ENCODE measurements at places on chromosomes 7 and 10.

- H3K36me3 ChIP-seq, result no peaks in the 10 kb centered on the region
- no peaks in the 10 kb centered on the region for H3K27me3 ChIP-seq
- no peak for DNase-seq
- H3K4me3 ChIP-seq, result no peak overlapping the region
Observed at GRCh38 chr10:132677096-132677472, 108.9 kb downstream of the NKX6-2 start.

DNA sequence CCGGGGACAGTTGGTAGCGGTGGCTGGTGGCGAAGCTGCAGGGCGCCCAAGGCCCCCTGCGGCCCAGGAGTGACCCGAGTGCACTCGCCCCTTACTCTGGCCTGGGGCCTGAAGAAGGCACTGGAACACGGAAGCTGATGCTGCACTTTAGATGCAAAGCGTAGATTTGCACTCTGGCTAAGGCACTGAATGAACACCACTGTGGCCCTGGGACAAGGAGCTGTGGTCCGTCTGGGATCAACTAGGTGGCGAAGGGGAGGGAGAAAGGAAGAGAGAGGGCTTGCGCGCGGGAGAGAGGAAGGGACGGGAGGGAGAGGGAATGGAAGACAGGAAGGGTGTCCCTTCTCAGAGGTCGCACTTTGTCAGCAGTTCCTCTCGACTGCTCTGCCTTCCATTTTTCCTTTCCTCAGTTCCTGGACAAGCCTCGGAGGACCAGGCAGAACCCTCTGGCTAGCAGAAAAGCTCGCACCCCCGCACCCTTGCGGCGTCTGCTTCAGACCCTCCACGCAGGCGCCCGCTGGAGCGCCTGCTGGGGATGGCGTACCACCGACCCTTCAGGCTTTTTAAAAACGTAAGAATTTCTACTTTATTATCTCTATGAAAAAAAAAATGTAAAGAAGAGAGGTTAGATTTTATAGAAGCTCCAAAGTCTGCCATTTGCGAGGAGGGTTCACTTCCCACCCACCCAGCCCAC is 1.2 kb downstream of the FERD3L start:
- no peaks in the 10 kb centered on the region for H3K4me1 ChIP-seq
- no peak overlapping the region for H3K27ac ChIP-seq
- no peak overlapping the region for H3K4me3 ChIP-seq
- DNase-seq, result no peak
- H3K36me3 ChIP-seq, result no peaks in the 10 kb centered on the region

DNA sequence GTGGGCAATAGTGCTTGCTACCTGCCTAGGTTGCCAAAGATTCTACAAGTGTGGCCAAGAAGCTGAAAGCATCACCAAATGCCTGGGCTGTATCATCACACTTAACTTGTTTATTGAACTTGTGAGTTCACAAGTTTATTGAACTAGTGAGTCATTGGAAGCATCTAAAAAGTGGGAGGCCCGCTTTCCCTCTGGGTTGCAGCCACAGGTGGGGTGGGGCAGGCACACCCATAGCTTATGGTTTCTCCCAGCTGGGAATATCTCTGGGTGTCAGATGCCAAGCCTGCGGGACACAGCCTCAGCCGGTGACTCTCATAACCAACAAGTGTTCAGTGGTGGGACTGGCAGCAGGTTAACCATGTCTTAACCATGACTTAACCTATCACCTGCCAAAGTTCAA is 145.9 kb upstream of the FAM13C start:
- no peak overlapping the region for H3K27ac ChIP-seq
- no peak overlapping the region for H3K4me3 ChIP-seq
- no peaks in the 10 kb centered on the region for H3K4me1 ChIP-seq
- no peaks in the 10 kb centered on the region for H3K36me3 ChIP-seq
- DNase-seq, result no peak

DNA sequence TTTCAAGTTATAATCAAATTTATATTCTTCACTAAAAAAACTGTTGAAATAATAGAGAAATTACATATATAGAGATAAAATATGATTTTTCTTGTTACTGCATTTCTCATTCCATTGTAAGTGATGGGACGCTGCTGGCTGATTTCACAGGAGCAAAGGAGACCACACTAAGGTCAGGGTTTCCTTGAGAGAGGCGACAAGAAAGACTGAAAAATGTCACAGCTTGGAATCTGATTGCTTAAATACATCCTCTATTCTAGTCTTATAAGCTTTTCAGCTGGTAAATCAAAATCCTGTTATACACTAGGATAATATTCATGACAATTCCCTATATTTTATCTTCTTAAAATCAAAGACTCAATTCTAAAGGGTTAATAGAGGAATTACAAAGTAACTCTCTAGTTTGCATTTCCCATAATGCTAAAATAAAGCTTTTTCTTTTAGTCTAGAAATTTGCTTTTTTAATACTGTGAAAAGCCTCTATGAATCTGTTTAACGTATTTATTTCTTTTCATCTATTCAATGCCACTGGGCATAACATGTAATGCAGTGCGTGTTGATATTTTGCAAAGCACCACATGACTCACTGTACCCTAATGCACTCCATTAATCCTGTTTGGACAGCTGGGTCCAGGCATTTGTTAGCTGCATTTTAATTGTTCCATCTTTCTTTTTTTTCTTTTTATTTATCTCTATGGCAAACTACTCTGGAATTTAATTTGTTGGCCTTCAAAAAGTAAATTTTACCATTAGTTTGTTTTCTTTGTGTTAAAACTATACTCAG is 81.7 kb downstream of the RNF32 start:
- no peak for DNase-seq
- no peak overlapping the region for H3K4me3 ChIP-seq
- no peak overlapping the region for H3K27ac ChIP-seq
- H3K36me3 ChIP-seq, result peaks cover 9% of the 10 kb centered on the region
- peaks cover 1% of the 10 kb centered on the region for H3K4me1 ChIP-seq

- H3K27ac ChIP-seq, result no peak overlapping the region
- peaks cover 20% of the 10 kb centered on the region for H3K36me3 ChIP-seq
- no peaks in the 10 kb centered on the region for H3K4me1 ChIP-seq
- no peak overlapping the region for H3K4me3 ChIP-seq
- H3K27me3 ChIP-seq, result peaks cover under 1% of the 10 kb centered on the region
Observed at GRCh38 chr7:132783824-132784223, 207.6 kb upstream of the PLXNA4 start.

GRCh38 chr10:35346248-35346647 is 9.9 kb downstream of the CCNY start:
- H3K36me3 ChIP-seq, result peaks cover 6% of the 10 kb centered on the region
- no peak overlapping the region for H3K27ac ChIP-seq
- no peak overlapping the region for H3K4me3 ChIP-seq
- H3K27me3 ChIP-seq, result no peaks in the 10 kb centered on the region
- peaks cover 43% of the 10 kb centered on the region for H3K4me1 ChIP-seq
- DNase-seq, result no peak

GRCh38 chr7:2461268-2462026 is 14.8 kb downstream of the GRIFIN start:
- no peaks in the 10 kb centered on the region for H3K36me3 ChIP-seq
- peaks cover 4% of the 10 kb centered on the region for H3K27me3 ChIP-seq
- no peak overlapping the region for H3K27ac ChIP-seq
- no peak for DNase-seq
- H3K4me1 ChIP-seq, result peaks cover 18% of the 10 kb centered on the region
- H3K4me3 ChIP-seq, result no peak overlapping the region

DNA sequence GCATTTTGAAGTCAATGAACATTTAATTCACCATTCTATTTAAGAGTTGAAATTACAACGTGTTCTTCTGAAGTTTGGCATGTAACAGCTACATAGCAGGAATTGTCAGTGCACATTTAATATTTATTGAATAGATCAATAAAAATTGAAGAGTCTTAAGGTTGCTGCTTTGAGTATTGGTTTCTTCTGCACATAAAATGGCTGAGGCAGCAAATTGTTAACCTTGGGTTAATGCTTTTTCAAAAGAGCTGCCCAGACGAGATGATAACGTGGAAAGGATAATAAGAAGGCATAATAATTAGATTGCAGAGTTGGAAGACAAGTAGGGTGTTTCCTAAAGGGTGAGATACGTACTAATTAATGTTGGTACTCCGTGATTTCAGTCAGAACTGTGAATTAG is 203.7 kb downstream of the AGMO start:
- no peak overlapping the region for H3K4me3 ChIP-seq
- no peak overlapping the region for H3K27ac ChIP-seq
- no peaks in the 10 kb centered on the region for H3K27me3 ChIP-seq
- H3K4me1 ChIP-seq, result no peaks in the 10 kb centered on the region
- DNase-seq, result no peak

DNA sequence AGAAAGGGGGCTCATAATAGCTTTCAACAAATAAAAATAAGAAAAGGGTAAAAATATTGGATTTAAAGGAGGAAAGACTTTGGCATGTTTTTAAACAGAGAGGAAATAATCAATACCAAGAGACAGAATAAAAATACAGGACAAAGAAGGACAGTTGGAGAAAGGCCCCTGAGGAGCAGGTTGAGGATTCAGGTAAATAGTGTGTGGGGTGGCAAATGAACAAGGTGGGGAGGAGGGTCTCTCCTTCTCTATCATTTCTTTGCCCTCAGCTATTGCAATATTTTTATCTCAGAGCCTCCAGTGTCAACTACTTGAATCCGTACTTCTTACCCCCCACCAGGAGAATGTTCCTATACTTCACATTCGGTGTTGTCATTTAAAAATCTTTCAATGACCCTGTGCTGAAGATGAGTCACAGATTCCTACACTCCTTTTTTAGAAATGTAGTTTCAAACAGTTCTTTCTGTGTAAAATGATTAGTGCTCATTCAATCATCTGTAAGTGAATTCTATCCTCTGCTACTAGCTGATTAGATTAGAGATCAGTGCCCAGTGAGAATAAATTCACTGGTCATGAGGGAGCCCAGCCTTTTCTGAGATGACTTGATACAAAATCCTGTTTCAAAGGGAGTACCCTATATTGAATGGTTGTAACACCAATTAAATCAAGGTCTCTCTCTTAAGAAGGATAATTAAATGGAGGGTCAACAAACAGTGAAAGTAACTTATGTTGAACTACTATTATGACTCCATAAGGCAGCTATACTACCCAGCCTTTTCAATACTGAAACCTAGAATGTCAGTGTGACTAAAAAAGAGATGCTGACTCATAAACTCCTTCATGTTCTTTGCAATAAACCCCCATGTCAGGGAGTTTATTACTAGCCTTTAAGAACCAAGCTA is 50.4 kb upstream of the WNT16 start:
- no peaks in the 10 kb centered on the region for H3K36me3 ChIP-seq
- H3K4me3 ChIP-seq, result no peak overlapping the region
- no peak for DNase-seq
- H3K4me1 ChIP-seq, result peaks cover 12% of the 10 kb centered on the region
- H3K27ac ChIP-seq, result no peak overlapping the region
- H3K27me3 ChIP-seq, result peaks cover 39% of the 10 kb centered on the region

GRCh38 chr10:97771055-97771891 is 526 bp downstream of the SFRP5 start:
- peaks cover 40% of the 10 kb centered on the region for H3K27me3 ChIP-seq
- H3K36me3 ChIP-seq, result no peaks in the 10 kb centered on the region
- H3K4me3 ChIP-seq, result no peak overlapping the region
- no peak for DNase-seq
- peaks cover 5% of the 10 kb centered on the region for H3K4me1 ChIP-seq
- no peak overlapping the region for H3K27ac ChIP-seq

DNA sequence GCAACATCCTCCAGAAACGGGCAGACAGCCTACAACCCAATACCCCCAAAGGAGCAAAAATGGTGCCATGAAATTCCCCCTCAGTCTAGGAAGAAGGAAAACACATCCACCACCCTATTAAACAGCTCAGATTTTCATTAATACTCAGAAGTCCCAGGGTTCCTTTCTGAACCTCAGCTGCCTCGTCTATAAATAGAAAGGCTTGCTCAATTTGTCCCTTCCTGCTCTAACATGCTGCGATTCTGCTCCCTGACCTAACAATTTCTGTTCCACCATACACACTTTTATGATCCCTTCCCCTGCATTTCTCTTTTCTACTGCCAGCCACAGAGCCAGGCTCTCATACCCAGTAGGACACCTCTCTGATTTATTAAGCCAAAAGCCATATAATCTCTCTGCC is 68.1 kb downstream of the MTERF1 start:
- no peaks in the 10 kb centered on the region for H3K4me1 ChIP-seq
- no peak overlapping the region for H3K27ac ChIP-seq
- H3K36me3 ChIP-seq, result no peaks in the 10 kb centered on the region

DNA sequence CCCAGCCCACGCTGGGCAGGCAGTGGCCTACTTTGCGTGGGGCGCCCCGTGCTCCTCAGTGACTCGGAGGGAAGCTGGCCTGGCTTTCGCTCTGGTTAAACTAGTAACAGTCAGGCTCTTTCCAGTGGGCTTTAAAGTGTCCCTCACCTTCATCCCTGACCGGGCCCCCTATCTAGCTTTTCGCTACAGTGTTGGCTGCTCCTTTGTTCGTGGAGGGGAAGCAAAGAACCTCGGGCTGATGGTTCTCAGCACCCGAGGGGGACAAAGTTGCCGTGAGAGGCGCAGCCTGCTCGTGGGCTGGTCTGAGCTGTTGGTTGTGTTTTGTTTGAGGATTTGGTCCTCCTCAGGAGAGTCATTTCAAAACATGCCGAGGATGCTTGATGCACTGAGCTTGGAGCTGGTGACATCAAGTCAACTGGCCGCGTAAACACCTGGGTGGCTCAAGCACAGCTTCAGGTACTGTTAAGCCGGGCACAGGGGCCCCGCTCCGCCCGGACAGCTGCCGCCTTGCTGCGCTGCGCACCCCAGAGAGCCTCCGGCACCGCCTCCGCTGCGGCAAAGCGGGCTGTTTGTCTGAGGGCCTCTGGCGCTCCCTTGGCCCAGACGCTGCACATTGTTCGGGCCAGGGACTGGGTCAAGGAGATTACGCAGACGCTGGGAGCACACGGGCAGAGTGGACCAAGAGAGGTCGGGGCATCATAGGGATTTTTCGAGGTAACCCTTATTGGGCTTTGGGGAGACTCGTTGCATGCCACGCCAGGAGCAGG is 1.6 kb downstream of the DLX6 start:
- peaks cover 4% of the 10 kb centered on the region for H3K36me3 ChIP-seq
- H3K27ac ChIP-seq, result no peak overlapping the region
- peaks cover 9% of the 10 kb centered on the region for H3K4me1 ChIP-seq
- peaks cover 82% of the 10 kb centered on the region for H3K27me3 ChIP-seq
- no peak for DNase-seq
- H3K4me3 ChIP-seq, result peak overlapping the region; percentile 30
